ENCODE measurements at places on chromosomes 4 and X.

DNA sequence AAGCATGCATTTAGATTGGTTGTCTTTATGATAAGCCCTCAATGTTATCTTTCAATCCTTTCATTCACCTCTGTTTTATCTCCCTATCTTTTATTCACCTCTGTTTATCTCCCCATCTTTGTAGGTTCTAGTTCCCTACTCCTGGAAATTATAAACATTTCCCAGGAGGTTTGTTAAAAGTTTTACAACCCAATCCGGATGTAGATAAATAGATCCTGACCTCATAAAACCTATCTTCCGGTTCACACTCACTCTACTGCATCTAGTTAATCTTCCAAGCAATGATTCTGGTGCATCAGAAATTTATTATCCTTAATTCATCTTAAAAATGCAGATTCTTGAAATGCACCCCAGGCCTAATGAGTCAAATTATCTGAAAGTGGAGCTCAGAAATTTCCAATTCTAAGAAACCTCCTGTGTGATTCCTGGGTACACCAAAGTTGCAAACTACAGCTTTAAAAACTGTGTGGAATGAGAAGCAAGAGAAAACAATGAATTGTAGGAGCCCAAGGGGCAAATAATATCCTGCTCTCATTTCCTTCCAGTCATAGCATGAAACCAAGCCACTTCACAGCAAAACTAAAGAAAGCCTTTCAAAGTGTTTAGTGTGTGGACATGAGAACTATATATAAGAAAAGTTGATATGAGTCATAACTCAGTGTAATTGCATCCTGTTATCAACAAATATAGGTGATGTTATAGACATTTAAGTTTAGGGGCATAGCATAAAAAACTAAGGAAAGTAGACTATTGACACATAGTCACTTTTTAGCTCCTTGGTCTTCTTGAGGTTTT lies 51.1 kb upstream of the UGT8 start:
- no peak for DNase-seq

DNA sequence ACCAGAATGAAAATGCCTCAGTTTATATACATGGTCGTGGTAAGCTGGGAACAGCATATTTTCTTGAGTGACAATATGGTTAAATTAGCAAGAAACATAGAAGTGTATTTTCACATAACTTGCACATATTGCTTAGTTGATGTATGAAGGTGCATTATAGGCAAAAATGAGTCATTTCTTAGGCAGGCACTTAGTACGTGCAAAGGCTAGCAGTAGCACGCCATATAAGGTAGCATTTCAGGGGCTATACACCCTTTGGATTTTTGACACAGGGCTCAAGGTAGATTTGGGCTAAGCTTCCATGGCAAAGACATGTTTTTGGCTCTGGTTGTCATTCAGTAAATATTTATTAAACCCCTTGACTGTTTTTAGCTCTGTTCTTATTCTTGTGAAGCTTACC lies 33.1 kb downstream of the PCDH7 start:
- DNase-seq = no peak

DNA sequence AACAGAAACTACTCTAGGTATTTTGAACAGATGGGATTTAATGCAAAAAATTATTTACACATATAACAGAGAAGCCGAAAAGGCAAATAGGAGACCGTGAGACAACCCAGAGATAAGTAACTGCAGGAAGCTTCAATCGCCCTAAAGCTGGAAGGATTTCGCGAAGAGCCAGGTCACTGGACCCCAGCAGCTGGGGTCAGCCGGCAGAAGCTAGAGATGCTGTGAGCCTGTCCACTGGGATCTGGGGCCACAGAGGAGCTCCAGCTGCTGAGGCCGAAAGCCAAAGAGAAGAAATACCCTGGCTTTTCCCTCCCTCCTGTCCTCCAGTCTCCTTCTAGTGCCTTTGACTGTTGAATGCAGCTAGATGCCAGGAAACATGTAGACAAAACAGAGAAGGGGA lies 192.8 kb upstream of the BCOR start:
- DNase-seq = no peak

- peak; percentile 91 for DNase-seq
These were observed 33.9 kb upstream of the HPF1 start for GRCh38 chr4:169791527-169792156.

DNA sequence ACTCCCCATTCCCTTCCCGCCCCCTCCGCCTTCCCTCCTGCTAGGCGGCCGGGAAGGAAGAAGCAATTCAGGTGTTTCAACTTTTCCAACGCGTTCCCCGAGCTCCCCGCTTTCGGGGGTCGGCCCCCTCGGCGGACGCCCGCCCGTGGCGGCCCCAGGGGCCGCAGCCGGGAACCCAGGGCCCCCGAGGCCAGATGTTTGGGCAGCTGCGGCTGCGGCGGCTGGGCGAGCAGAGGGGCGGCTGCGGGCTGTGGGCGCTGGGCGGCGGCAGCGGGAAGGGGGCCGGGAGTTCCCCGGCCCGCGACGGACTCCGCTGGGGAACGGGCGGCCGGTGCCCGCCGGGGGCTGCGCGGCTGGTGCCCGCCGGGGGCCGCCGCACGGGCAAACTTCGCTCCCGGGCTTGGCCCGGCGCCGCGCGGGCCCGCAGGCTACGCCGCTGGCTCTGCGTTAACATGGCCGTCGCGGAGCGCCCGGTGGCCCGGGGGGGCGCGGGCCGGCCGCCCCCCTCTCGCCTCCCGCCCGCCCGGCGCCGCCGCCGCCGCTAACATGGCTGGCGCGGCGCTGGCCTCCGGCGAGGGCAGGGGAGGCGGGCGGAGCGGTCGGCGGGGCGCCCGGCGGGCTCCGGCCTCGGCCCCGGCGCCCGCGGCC lies 510 bp downstream of the HMGB3 start:
- no peak for DNase-seq

DNA sequence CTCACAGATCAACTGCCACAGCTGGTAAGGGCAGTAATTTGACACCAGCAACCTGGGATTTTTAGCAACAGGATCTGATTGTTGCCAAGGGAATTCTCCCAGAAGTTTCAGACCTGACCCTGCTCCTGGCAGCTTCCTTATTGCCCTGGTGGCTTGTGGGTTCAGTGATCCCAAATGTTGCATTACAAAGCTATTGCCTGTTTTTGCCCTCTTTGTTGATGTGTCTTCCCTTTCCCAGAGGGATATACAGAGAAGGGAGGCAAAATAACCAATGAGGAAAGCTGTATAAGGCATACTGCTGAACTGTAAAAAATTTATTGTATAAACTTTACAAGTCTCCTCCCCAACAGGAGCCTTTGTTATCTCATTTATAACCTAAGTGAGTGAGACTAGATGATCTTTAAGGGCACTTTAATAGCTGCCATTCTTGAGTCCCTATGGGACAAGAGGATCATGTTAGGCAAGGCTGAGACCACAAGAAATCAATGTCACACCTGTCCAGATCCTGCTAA lies 22.2 kb downstream of the VSIG4 start:
- no peak for DNase-seq

GRCh38 chr4:139489638-139490037 lies 35.7 kb downstream of the RAB33B start:
- no peak for DNase-seq

DNA sequence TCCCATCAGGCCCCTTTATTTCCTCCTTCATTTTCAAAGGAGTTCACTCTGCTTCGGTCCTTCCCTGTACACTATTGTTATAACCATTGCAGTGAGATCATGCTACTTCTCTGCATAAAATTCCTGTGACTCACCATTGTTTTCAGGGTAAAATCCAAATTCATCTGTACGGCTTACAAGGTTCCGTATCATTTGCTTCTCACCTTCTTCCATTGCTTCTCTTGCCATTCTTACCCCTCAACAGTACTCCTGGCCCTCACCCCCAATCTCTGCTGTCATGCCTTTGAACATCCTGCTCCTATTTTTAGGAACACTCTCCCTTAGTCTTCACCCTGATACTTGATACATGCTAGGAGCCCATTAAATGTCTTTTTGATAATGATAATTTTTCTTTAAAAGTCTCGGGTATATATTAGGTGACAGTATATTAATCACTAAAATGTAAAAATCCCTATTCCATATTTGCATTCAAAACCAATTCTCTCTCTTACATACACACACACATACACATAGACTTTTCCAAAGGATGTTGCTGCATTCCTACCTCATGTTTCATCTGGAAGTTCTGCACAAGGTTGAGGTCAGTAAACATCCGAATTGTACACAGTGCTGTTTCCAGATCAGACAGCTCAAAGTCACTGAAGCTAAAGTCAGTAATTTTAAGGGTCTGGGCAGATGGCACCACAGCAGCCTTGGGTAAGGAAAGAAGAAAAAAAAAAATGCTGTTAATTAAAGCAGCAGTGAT lies 103.4 kb downstream of the PDE5A start:
- no peak for DNase-seq

DNA sequence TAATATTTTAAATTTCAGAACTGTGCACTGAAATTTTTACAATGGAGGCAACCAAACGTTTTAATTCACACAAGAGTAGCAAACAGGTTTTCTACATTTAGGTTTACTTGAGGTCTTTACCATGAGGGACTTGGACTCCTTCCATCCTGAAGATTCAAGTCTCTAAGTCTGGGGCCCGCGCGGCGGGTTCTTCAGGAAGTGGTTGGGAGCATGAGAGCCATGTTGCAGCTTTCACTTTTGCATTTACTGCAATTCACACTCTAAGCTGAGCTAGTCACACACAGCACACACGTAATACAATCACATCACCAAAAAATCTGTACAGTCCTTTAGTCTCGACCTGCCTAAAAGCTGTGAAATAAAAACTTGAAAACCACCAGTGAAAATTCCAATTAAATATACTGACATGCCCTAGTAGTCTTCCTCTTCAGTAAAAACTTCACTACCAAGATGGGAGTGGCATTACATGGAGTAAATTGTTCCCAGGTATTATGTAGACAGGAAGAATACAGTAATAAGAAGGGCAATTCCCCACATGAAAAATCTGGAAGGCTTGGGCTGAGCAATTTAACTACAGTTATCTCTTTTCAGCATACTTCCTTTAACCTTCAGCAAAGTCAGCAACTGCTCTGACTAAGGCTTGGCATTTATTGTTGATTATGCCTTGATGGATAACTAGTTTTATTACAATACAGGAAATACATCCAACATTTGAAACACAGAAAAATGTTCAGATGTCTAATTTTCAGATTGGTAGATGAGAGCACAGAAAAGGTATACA lies 571.1 kb upstream of the DIPK2B start:
- no peak for DNase-seq

DNA sequence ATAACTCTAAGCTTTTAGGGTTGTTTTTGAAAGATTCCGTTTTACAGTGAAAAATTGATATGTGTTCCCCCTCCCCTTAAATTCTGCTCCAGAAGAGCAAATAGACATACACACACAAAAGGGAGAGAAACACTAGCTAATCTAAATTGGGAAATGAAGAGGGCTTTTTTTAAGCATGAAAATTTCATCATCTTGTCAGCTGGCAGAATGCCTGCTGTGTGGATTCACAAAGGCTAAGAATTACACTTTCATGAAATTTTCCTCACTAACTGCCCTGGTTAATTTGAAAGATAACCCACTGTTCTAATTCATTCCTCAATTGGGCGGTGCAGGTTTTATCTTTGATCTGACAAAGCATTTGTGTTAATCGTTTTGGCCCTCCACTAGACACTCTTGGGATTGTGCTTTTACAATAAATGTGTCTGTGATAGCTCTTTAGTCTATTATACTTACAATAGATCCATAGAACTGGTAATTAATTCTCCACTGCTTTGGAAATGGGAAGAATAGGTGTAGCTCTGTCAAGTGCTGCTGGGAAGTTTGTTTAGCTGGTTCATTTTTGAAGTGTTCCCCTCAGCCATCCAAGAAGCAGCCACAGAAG lies 152.9 kb downstream of the POLA1 start:
- DNase-seq = no peak

DNA sequence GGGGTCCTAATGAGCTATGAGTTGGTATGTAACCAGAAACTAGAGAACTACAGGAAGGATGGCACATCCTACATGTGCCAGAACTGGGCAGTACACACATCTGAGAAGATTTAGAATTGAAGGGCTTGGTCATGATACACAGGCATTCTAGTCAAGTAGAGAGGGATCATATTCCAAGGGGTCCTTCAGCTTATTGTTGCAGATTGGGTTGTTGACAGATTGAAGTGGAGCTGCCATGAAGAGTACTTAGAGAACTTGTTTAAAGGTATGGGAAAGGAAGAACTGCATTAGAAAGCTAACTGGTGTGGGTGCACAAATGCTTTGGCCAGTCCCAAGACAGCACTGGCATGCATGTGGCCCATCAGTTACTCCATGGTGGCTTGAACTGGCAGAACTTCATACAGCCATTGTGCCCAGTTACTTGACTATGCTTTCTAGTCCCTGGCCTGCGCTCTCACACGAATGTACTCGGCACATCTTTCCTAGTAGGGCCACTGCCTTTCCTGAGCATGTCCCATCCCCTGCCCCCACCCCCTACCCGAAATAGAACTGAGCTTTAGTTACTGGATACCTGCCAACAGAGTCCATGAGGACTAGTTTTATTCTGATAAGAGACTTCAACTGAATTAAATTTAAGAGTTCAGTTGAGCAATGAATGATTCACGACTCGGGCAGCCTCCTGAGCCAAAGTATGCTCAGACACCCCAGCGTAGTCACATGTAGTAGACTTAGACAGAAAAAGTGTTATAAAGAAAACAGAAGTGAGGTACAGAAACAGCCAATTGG lies 64.0 kb downstream of the CCNG2 start:
- DNase-seq = no peak

DNA sequence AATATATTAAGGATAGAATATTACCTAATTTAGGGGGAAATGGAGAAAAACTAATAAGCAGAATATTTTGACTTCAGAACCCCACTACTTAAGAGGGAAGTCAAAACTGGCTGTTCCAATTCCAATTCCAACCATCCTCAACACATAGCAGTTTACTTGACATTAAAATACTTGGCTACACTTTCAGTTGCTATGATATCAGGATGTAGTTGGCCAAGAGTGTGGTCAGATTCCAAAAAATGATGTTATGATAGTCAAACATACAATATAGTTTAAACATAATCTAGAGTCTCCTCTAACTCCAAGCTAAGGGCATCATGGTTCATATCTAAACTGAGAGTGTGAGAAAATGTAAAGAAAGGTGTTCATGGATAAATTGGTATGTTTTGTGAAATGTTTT lies 16.5 kb upstream of the SMIM14 start:
- DNase-seq = no peak

- no peak for DNase-seq
These were observed 87.5 kb downstream of the PPP3CA start for GRCh38 chr4:101259876-101260275.

Data from SK-N-DZ (cell line).